ENCODE measurements at places on chromosomes 5 and 9. TPM values are rescaled to one million over a fixed set of nuclear protein-coding genes. Genes with fewer than 3 reads are reported as not detected.

GPR151 gene
- total RNA-seq: not detected

LPAR1 gene
- total RNA-seq: 103 TPM

ANKRD18B gene
- total RNA-seq: 6.7 TPM

PCDHA11 gene
- 0.22 TPM for total RNA-seq

SLC34A1 gene
- not detected for total RNA-seq

PCSK5 gene
- total RNA-seq: 6.4 TPM

CAMK4 gene
- 10.8 TPM for total RNA-seq

SPATA31A3 gene
- not detected for total RNA-seq

RABGAP1 gene
- 50.5 TPM for total RNA-seq

SLC28A3 gene
- total RNA-seq: 0.44 TPM

STING1 gene
- 9.5 TPM for total RNA-seq

LCN9 gene
- total RNA-seq: not detected

VLDLR gene
- 27.1 TPM for total RNA-seq

NFX1 gene
- 25.2 TPM for total RNA-seq

ENTPD8 gene
- 0.12 TPM for total RNA-seq

CCL27 gene
- total RNA-seq: not detected

LCN15 gene
- total RNA-seq: not detected

DNAH5 gene
- 0.11 TPM for total RNA-seq

GRM6 gene
- total RNA-seq: not detected

WDR38 gene
- not detected for total RNA-seq

PCDHGA5 gene
- total RNA-seq: 0.87 TPM

MSX2 gene
- total RNA-seq: 0.66 TPM

SPINK1 gene
- 0.33 TPM for total RNA-seq

ENTREP1 gene
- not detected for total RNA-seq

PAEP gene
- not detected for total RNA-seq

RORB gene
- 6.0 TPM for total RNA-seq

LRRC19 gene
- not detected for total RNA-seq

C9orf153 gene
- 0.25 TPM for total RNA-seq

BAAT gene
- under 0.01 TPM for total RNA-seq

CCNJL gene
- total RNA-seq: 0.12 TPM

MFAP3 gene
- total RNA-seq: 49.9 TPM

APC gene
- 80.6 TPM for total RNA-seq

SIL1 gene
- total RNA-seq: 105 TPM

SAXO1 gene
- total RNA-seq: not detected

NMUR2 gene
- total RNA-seq: not detected

FOXD4L4 gene
- 0.22 TPM for total RNA-seq

CER1 gene
- total RNA-seq: not detected

FBP1 gene
- not detected for total RNA-seq

NAIP gene
- total RNA-seq: 4.1 TPM

FIBCD1 gene
- 1.4 TPM for total RNA-seq

CNTNAP3 gene
- total RNA-seq: 0.87 TPM

ADAMTSL1 gene
- total RNA-seq: 60.6 TPM

CD72 gene
- 0.87 TPM for total RNA-seq

SPINK4 gene
- total RNA-seq: not detected

LECT2 gene
- not detected for total RNA-seq

ZBTB34 gene
- total RNA-seq: 5.7 TPM

ANKRD31 gene
- total RNA-seq: 0.11 TPM

NTRK2 gene
- total RNA-seq: 0.33 TPM

NOL8 gene
- 39.7 TPM for total RNA-seq

PCDHGA12 gene
- total RNA-seq: 21.5 TPM

GPR150 gene
- 0.33 TPM for total RNA-seq

MAN2A1 gene
- total RNA-seq: 99.5 TPM

PCDHB8 gene
- 0.11 TPM for total RNA-seq

WNK2 gene
- total RNA-seq: 0.11 TPM

RGS7BP gene
- not detected for total RNA-seq

All from uterine smooth muscle cell (primary cell).